ENCODE measurements at places on chromosomes 4 and X.

- no peak for DNase-seq
Observed at GRCh38 chr4:166280642-166281041, 407.6 kb downstream of the TLL1 start.

GRCh38 chr4:90904021-90904420, 776.8 kb downstream of the CCSER1 start:
- no peak for DNase-seq

- DNase-seq: no peak
Observed at GRCh38 chr4:157219711-157220370, 687 bp upstream of the GRIA2 start.

DNA sequence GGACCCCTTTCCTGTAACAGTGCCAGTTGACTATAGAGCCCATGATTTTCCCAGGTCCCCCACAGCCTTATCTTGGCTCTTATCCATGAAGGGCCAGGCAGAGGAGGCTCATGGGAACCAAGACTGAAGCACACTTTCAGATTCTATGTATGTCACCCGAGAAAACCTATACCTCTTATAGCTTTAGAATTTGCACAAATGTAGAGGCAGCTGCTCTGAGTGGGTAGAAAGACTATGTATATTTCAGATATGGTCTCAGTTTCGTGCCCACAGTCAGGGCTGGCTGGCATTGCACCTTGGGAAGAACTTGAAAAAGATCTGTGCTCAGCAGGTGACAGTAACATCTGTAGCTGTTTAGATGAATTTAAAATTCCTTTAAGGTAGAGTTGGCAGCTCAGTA, 8.3 kb upstream of the LNX1 start:
- DNase-seq: no peak

- DNase-seq: no peak
Observed at GRCh38 chrX:445727-446126, 59.0 kb upstream of the PPP2R3B start.

- DNase-seq: no peak
Observed at GRCh38 chrX:69076088-69076487, 89.2 kb downstream of the PJA1 start.

DNA sequence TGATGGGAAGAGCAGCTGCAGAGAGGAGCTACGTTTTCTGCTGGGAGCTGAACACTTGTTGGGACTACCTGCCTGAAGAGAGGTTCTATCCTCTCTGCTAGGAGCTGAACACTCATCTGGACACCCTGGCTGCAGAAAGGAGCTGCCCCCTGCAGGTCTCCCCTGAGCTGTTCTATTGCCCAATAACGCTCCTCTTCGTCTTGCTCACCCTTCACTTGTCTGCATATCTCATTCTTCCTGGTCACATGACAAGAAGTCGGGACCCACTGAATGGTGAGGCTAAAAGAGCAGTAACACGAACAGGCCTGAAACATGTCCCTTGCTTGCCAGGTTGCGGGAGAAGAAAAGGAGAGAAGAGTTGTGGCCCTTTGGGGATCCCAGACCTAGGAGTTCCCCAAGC, 27.8 kb downstream of the NAA11 start:
- no peak for DNase-seq

DNA sequence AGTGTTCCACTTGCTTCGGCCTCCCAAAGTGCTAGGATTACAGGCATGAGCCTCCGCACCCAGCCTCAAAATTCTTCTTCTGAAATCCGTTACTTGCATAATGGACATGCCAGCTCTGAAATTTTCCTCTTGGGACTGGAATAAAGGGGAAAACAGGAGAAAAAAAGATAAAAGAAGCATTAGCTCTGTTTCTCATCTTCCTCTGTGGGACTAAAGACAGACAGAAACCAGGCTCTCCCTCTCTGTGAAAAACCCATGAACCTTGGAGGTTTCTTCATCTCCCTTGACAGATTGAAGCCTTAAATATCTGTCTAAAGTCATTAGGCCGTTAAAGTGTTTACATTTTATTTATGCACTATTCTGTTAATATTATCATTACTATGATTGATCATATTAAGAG, 19.4 kb upstream of the PRSS12 start:
- no peak for DNase-seq

- no peak for DNase-seq
Observed at GRCh38 chrX:14352511-14352910, 176.8 kb upstream of the GLRA2 start.

DNA sequence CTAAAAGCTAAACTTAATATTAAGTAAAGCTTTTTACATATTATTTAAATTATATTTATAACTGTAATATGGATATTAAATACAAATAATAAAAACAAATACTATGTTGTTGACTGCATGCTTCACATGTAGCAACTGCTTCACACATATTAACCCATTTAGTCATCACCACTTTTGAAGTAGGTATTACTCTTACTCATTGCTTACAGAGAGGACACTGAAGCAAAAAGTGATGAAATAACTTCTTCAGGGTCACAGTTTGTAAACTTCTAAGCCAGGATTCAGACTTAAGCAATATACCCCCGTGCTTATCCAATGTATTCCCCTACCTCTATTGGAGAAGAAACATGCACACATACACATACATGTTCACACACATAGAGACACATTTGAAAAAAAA, 166.6 kb downstream of the DKK2 start:
- no peak for DNase-seq

Data from CD4-positive, alpha-beta memory T cell (primary cell).